ENCODE measurements at places on chromosomes 3 and 15. TPM values are rescaled to one million over a fixed set of nuclear protein-coding genes. Genes with fewer than 3 reads are reported as not detected.

SMCO1 gene
- not detected for polyA plus RNA-seq

DNA sequence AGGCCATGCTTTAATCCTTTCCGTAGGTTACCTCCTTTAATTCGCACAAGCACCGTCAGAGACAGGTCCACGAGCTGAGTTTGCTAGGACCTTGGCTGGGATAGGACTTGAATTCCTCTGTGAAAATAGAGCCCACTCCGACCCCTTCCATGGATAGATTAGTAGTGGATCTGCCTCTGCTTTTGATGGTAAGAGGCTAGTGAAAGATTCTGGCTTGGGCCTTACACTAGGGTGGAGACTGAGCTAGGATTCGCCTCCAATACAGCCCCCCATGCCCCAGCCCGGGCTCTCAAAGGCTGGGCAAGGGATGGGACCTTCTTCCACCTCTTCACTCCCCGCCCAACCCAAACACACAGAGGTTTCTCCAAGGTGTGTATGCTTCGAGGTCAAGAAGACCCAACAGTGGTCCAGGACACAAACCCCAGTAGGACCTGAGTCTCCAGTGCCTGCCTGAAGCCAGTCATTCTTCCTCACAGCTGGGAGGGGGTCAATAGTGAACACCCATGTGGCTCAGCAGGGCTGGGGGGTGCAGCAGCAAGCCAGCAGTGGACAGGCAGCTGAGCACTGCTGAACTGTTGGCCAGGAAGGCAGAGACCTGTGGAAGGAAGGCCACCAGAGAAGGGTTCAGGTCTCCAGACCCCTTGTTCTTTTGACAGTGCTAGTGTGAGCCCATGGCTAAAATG, 75.7 kb downstream of the SPSB4 start:
- no peak for DNase-seq

DNA sequence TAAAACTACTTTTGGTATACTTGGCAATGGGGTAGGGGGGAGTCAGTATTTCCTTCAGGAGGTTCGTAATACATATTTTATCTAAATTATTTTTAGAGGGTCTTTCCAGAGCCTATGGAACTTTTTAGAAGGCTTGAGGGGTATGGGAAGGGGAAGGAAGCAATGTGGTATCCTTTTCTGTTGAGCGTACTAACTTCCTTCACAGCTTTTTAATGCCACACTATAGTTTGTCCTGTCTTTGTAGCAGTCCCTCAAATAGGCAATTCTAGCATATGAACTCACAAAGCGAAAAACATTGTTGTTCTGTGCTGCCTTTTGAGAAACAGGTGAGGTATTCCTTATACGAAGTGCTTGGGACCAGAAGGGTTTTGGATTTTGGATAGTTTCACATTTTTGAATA, 22.3 kb upstream of the P2RY13 start:
- DNase-seq: no peak

PP2D1 gene
- not detected for polyA plus RNA-seq

GRCh38 chr3:24451461-24452099, 43.1 kb downstream of the THRB start:
- DNase-seq: no peak

DNA sequence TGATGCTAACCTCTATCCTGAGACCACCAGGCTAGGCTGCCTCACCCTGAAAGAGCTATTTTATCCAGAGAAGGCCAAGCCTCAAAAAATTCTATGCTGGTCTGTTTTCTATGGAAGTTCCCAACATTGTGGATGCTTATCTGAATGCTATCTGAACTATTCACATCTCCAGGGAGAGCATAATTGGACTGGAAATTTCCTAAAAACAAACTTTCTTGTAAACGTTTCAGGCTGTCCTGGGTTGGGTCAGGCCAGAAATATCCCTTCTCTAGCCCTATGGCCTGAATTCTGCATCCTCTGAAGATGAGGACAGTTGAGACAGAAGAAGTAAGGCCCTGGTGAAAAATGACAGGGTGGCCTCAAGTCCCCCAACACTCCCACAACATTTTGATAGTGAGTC, 706.4 kb upstream of the NR2F2 start:
- DNase-seq: no peak

KIF23 gene
- 14.6 TPM for polyA plus RNA-seq

COLQ gene
- polyA plus RNA-seq: 0.91 TPM

ASB14 gene
- polyA plus RNA-seq: not detected

DNA sequence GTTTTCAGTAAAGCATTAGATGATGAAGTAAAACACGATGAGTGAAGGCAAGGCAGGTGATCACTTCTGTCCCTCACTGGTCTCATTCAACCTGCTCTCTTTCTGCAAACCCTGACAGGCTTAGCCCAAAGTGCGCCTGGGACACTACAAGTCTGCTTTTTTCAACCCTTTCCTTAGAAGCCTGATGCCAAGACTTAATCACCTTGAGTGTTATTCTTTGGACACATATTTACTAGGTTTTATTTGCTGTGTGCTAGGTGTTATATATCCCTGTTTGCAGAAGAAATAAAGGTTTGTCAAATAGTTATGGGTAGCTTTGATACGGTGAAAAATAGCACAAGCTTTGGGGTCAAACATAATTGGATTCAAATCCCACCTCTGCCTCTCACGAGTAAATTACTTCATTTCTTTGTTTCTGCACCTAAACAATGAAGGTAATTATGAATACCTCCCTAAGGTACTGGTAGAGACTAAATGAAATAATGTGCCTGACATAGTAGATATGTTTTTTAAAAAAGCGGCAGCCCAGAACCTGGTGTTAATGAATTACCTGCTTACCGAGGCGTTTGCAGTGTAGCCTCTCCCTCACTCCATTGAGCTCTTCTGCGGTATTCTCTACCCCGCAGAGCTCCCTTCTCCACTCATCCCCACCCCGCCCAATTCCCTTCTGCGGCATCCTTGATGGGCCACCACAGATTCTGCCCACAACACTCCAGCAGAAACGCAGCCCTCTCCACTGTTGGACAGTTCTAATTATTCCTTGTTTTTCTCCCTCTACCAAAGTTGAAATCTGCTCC, 269.0 kb upstream of the TPM1 start:
- no peak for DNase-seq

- no peak for DNase-seq
Observed at GRCh38 chr3:171828902-171829770, 14.0 kb upstream of the TMEM212 start.

DNA sequence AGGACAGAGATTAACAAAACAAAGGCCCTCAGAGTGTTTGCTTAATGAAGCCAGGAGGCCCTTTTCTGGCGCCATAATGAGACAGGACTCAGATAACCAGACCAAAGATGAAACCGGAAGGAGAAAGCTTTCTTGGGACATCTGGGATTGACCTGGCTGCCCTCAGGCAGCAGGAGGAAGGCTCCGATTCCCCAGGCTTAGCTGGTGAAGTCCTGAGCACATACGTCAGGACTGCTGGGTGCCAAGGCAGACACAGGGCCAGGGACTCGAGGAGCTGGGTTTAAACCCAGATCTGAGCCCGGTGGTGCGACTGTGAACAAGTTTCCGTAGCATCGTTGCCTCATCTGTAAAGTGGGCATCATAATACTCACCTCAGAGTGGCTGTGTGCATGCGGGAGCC, 36.7 kb upstream of the HRH1 start:
- no peak for DNase-seq

DNA sequence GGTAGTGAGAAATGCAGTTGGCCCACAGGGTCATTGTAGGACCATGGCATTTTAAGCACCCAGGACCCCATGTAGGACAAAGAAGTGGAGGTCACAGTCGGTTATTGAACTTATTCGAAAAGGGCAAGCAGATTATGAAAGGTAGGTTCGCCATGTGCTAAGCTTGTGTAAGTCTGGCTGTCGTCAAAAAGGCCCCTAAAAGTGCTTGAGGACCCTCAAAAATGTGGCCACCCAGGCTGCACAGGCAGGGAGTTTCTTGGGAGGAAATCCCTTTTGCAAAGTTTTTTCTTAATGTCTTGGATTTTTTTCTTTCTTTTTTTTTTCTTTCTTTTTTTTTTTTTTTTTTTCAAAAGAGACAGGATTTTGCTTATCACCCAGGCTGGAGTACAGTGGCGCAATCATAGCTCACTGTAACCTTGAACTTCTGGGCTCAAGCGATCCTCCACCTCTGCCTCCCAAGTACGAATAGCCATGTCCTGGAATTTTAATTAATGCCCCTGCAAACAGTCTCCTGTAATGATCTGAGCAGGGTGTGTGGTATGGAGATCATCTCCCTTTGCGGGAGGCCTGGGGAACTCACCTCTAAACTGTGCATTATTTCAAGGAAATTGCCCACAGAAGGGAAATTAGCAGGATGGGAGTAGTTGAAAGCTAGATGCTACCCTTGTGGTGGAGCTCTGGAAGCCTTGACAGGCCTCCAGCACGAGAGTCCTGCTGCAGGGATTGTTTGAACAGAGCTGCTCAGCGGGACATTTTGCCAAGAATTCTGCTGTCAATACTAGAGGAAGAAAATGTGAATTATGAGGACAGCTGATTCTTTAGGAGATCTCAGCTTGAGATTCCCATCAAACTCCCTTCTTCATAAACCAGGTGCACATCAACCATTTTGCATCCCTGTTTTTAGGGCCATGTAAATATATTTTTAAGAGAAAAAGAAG, 28.4 kb downstream of the THSD4 start:
- DNase-seq: no peak

DNA sequence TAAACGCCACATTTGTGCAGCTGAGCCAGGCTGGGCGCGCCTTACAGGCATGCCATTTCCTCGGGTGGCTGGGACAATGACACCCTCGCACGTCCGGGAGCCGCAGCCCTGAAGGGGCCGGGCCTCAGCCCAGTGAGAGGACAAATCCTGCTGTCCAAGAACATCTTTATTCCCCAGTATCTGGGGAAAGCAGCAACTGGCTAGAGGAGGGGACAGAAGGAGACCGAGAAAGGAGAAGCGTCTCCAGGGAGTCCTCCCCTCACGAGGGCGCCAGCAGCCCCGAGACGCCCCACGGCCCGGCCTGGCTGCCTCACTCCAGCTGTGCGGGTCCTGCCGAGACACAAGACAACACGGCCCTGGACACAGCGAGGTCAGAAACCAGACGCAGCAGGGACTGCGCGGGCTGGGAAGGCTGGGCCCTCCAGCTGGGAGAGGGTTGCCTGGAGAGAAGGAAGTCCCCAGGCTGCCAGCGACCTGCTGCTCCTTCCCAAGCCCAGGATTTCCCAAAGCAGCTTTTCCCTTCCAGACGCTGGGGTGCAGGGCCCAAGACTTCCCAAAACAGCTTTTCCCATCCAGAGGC, 130.2 kb downstream of the CHSY1 start:
- DNase-seq: no peak

THAP10 gene
- 2.7 TPM for polyA plus RNA-seq

SENP5 gene
- 18.0 TPM for polyA plus RNA-seq

DNA sequence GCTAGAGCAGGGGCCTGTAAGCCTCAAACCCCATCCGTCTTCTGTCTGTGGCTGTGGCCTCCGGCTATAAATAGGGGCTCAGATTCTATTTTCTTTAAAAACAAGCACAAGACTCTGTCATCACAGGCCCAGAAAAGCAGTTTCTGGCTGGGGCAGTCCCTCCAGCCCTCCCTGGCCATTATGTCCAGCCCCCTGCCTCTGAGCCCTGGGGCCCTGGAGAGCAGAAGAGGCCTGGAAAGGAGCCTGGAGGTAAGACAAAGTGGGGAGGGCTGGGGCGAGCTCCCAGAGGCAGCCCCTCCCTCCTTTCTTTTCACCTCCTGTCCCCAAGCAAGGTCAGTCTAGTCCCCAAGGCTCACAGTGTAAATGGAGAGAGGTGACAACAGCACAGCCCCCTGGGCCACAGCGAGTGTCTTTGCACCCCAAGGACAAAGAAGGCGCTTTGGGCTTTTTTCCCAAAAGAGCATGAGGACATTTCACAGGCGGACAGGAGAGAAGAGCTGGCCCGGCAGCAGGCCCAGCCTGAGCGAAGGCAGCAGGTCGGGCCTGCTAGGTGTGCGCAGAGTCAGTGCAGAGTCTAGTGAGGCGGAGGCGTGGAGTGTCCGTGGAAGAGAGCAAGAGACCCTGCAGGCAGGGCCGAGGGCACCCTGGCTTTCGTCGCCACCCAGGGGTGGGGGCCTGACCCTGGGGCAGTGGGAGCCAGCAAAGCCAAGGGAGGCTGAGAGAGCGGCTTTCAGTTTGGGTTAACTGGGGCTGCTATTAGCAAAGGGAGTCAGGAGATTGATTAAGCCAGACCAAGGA, 188.3 kb downstream of the TBC1D2B start:
- no peak for DNase-seq

DNA sequence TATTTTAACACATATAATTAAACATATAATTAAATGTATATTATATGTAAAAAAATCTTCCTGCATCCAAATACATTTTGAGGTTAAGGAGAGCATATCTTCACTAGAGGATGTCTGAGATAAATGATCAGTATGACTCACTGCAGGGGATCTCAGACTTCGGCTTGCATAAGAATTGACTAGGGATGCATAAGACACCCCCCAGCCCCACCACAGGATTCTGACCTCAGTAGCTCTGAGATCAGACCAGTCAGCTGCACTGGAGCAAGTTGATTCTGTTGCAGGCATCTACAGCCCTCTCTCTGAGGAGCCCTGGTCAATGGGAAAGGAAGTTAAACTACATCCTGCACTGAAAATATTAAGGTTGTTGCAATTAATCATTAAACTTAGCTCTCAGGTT, 29.0 kb upstream of the TBC1D21 start:
- DNase-seq: no peak

DNA sequence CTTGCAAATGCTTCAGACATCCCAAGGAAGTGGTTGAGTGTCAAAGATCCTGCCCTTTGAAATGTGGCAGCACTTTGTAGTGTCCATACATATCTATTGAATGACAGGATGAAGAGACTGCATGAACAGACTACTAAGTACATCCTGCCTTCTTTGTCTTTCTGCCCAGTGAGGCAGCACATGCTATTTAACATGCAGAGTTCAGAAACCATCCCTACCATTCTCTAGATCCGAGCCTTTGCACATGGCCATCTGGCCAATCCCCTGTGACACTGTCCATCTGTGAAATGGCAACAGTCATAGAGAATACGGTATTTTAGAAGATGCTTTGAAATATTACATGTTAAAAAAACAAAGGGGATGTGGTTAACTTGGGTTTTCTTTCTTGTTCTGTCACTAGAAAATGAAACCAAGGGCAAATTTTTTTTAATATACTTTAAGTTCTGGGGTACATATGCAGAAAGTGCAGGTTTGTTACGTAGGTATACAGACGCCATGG, 519.6 kb downstream of the NTRK3 start:
- no peak for DNase-seq

DNA sequence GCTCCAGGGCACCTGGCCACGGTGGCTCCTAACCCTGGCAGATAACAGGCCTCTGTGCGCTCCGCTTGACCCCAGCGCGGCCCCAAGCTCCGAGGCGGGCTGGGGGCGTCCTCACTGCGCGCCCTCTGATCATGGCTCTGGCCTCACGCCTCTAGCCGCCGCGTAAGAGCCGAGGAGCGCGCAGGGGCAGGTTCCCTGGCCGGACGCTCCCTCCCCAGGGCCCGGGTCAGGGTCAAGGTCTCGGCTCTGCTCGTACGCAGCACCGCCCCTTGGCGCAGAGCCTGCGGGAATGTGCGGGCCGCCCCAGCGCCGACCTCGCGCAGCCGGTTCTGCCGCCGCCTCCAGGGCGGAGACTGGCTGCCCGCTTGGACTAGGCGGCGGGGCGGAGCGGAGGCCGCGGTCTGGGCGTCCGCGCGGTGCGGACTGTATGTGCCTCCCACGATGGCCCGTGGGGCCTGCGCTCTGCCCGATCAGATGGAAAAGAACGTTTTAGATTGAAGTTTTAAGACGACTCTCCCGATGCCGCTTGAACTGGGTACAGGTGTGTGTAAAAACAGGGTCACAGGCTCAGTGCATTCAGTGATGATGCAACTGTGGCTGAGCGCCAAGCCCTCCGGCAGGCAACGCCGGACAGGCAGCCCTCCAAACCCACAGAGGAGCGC, 40.8 kb downstream of the CHST14 start:
- no peak for DNase-seq

GRCh38 chr3:148243609-148244008, 454.1 kb upstream of the AGTR1 start:
- DNase-seq: no peak

FETUB gene
- polyA plus RNA-seq: not detected

GRCh38 chr3:101195951-101196713, 124.2 kb downstream of the IMPG2 start:
- no peak for DNase-seq

All from AG04450 (cell line).